Activated CD4-positive, alpha-beta T cell treated with anti-CD3 and anti-CD28 coated beads for 24 hours (primary cell): ENCODE measurements at places on chromosomes 1 and 21.

DNA sequence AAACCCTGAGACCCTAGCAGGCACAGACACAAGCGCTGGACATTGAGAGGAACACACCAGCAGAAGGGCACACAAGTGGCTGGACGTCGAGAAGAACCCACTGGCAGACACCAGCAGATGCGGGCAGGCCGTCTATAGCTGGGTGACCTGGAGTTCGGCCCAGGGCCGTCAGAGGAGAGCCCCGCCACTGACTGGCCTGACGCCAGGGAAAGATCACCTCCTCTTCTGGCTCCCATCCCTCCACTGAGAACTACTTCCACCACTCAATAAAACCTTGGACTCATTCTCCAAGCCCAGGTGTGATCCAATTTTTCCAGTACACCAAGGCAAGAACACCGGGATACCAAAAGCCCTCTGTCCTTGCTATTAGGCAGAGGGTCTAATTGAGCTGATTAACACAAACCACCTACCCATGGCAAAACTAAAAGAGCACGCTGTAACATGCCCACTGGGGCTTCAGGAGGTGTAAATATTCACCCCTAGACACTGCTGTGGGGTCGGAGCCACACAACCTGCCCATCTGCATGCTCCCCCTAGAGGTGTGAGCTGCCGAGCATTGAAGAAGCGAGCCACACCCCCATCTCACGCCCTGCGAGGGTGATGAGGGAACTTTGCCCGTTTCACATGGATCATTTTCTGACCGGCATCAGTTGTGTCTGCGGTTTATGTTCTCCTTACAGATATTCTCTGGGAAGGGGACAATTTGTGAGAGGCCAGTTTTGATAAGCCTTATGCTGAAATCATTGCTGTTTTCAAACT lies 104.8 kb downstream of the HLX start:
- no peak for DNase-seq

- DNase-seq: peak; percentile 44
These were observed at the start of gene IFI44L for GRCh38 chr1:78619803-78620579. IFI44L (plus strand) TSS chr1:78620448; CDS start chr1:78627916, 7,468 bp downstream.

DNA sequence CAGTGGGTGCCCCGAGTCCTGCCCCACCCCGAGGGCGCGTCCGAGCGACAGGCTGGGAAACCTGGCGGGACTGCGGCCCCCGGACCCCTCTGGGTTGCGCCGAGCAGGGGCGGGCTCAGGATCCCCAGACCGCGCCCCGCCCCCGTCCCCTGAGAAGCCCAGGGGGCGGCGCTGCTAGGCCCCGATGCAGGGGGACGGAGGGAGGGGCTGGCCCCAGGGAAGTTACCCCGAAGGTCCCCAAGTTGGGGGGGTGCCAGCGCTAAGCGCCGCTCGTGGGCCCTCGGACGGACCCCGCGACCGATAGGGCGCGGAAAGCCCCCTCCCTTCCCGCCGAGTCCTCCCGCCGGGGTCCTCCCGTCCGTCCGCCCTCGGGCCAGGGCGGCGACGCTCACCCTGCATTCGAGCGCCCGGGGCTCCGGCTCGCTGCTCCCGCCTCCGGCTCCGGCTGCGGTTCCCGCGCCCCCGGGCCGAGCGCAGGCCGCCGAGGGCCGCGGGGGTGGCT lies 414 bp downstream of the GPR153 start:
- no peak for DNase-seq

DNA sequence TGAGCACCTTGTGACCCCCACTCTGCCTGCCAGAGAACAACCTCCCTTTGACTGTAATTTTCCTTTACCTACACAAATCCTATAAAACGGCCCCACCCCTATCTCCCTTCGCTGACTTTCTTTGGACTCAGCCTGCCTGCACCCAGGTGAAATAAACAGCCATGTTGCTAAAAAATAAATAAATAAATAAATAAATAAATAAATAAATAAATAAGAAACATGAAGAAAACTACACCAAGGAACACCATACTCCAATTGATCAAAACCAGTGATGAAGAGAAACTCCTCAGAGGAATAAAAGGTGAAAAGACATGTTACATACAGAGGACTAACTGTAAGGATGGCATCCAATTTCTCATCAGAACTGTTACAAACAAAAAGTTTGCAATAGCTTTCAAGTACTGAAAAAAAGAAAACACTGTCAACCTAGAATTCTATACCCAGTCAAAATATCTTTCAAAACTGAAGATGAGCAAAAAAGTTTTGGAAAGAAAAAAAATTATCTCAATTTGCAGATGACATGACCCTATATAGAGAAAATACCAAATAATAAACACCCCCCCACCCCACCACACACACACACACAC lies 28.4 kb downstream of the NBPF6 start:
- no peak for DNase-seq

DNA sequence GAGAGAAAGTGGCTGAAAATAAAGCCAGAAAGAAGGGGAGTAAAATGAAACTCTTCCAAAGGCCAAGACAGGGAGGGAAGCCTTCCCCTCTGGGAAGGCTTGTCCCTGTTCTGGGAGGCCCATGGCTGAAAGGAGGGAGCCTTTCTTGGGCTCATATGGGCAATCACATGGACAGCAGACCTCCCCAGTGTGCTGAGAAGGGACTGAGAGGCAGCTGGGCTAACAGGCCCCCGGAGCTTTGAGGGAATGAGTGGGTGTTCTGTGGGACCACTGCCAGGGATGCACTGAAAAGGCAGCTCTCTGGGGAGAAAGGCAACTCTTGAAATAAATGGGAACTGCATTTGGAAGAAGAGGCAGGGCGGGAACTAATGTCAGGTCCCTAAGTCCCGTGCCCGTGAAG lies 39.1 kb downstream of the KANK4 start:
- DNase-seq: no peak

GRCh38 chr21:34552360-34553098 lies 40.5 kb upstream of the KCNE1 start:
- DNase-seq: no peak
